ENCODE measurements at places on chromosomes 13 and 19.

- no peak for DNase-seq
Observed at GRCh38 chr19:29946645-29947044, 4.6 kb downstream of the URI1 start.

DNA sequence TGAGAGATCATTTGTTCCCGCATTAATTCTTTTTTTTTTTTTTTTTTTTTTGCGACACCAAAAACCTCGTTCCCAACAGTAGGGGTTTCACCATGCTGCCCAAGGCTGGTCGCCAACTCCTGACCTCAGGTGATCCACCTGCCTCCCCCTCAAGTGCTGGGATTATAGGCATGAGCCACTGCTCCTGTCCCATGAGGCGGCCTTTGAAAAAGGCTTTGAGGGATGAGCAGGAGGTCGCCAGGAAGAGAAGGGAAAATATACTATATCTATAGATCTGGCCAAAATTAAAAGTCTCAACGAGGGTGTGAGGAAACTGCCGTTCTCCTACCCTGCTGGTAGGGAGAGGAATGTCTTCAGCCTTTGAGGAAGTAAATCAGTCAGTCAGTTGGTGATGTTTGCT lies 26.2 kb downstream of the ZNF473 start:
- DNase-seq: no peak

DNA sequence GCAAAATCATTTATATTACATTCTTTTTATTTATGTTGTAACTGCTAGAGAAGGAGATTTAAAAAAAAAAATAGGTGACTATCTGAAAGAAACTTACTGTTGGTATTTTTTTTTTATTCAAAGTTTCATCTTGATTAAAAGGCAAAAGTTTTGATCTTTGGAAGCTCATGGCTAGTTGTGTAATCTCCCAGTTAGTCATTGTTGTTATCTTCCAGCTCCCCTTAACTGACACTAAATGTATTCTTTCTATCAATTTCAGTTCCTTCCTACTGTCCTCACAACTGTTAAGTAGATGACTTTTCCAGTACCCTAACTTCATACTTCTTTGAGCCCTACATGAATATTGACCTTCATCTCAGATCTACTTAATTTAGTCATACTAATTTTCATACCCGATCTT lies 71.1 kb downstream of the PIBF1 start:
- no peak for DNase-seq

GRCh38 chr19:6677883-6678689 lies 8.1 kb upstream of the TNFSF14 start:
- DNase-seq: no peak

All from NCI-H446 treated with DMSO at 0.1 percent for 48 hours (cell line).